ENCODE measurements at places on chromosomes 13 and 19.

GRCh38 chr13:76928456-76928855, 19.9 kb upstream of the ACOD1 start:
- no peak for DNase-seq

GRCh38 chr13:109816112-109816807, 29.9 kb upstream of the IRS2 start:
- DNase-seq = no peak

GRCh38 chr13:48873587-48873986, 102.1 kb upstream of the FNDC3A start:
- DNase-seq = no peak

GRCh38 chr19:43731346-43731745, 15.5 kb downstream of the IRGC start:
- DNase-seq = no peak

DNA sequence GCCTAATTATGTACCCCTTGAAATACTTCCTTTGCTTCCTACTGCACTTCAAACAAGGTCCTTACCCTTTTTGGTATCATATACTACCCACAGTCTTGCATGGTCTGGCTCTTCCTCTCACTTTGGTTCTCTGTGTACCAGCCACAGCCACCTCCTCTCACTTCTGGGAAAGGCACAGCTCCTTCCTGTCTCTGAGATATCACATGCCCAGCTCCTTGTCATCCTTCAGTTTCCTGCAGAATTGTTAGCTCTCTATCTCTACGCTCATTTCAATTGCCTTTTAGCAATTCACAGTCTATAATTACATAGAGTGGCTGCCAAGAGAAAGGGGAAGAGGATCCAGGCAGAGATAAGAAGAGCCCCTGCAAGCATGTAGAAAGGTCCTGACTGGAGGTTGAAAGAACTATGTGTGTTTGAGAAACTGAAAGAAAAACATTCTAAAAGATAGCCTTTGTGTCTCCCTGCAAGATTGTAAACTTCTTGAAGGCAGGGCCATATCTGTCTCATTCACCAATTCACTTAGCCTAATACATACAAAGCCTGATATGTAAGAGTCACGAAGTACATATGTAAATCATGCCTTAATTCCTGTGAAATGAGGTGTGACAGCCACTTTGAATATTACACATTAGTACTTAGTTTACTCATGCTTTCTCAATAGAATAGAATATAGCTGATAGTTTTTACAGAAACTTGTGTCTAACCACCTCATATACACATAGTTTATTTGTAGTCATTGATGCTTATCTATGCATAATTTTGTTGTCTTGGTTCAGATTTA, 933.1 kb downstream of the DIAPH3 start:
- DNase-seq = no peak

DNA sequence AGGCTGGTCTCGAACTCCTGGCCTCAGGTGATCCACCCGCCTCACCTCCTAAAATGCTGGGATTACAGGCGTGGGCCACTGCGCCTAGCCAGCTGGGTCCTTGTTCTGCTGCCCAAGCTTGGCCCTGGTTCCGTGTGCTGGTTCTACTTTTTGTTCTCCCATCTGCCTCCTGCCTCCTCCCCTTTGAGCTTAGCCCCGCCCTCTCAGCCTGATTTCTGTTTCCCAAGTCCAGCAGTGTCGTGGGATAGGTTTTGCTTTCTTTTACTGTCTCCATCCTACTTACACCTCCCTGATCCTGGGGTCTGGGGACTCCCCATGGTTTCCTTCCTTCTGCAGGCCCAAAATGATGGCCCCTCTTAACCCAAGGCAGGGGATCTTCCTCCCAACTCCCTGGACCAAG, 2.4 kb downstream of the BLOC1S3 start:
- no peak for DNase-seq

DNA sequence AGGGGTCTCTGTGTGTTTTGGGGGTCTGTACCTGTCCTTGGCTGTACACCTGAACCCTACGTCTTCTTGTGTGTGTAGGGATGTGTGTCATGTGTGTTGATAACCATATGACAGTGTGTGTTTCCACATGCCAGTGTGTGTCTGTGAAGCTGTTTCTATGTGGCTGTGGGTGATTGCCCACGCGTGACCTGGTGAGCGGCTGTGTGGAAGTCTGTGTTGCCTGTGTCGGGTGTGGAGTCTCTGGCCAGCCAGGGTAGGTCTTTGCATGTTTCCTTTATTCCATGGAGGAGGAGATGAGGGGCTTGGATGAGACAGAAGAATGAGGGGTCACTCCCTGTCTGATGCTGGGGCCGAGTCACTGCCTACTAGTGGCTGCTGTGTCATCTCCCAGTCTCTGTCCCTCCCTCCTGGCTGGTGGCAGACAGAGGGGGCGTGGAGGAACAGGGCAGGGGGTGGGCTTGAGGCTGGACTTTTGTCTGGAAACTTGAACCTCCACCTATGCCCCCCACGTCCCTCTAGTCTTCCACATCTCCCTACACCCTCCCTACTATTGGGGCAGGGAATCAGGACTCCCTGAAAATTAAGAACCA, 2.8 kb upstream of the FOSB start:
- DNase-seq = no peak

DNA sequence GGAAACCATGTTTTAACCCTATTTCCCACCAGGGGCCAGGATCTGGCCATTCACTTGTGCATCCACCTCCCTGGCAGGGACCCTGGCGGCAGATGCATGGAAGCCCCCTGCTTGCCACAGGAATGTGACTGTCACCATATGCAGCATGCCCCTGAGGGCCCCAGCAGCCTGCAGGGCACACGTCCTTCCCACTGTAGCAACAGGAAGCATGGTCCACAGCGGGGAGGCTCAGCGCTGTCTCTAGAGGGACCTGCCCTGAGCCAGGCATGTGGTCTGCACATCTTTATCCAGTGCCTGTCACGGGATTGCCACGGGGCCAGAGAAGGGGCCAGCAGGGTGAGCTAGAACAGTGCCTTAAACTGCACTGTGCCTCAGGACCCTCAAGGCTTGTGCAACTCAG, 34.9 kb upstream of the MCF2L start:
- DNase-seq = no peak

DNA sequence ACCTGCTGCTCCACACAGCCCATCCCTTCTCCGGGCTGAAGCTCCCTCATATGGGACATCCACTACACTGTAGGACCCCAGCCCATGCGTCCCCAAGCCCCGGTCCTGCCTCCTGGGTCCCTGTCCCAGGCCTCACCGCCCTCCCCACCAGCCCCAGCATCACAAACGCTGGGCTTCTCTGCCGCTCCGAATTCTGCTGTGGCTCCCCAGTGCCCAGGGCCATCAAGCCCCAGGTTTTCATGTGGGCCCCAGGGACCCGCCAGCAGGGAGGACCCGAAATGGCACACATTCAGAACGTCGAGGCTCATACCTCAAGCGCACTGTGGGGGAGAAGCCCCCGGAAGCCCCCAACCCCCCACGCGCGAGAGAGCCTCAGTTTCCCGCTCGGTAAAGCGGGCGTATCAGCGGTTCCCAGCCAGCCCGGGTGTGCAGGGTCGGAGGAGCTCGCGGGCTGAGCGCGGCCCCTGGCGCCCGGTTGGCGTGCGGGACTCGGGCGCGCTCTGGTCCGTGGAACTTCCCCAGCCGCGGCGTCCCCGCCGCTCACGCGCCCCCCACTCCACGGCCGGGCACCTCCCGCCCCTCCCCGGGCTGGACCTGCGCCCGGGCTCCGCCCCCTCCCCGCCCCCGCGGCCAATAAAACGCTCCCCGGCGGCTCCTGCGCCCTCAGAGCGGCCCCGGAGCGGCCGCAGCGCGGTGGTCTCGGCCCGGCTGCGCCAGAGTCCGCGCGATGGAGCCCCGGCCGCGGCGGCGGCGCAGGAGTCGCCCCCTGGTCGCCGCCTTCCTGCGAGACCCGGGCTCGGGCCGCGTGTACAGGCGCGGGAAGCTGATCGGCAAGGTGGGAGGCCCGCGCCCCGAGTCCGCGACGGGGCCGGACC, at the start of gene PLK5:
TSS of gene PLK5 (plus strand) at position 666 of the 875 bp plus-strand sequence. CDS start 2,920 bp downstream, outside the sequence.
- no peak for DNase-seq

GRCh38 chr13:44160591-44161191, 212.9 kb upstream of the SERP2 start:
- DNase-seq = no peak

DNA sequence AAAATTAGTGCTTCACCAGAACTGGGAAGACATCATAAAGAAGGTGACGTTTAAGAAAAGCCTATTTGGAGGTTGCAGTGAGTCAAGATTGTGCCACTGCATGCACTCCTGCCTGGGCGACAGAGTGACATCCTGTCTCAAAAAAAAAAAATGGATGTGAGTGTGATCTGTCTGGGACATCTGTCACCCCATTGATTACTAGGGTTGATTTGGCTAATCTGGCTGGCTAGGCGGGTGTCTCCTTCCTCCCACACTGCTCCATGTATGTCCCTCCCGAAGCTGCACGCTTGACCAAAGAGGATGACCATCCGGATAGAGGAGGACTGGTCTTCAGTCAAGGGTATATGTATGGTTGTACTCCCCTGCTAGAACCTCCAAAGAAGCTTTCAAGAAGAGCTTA, 2.6 kb downstream of the GTF2F2 start:
- DNase-seq = no peak

GRCh38 chr13:26544707-26545106, 12.8 kb upstream of the WASF3 start:
- no peak for DNase-seq

GRCh38 chr19:10209315-10209714, 14.6 kb upstream of the DNMT1 start:
- DNase-seq = peak; percentile 35
